CD8-positive, alpha-beta memory T cell (primary cell): ENCODE measurements at places on chromosomes 16 and 17. TPM values are rescaled to one million over a fixed set of nuclear protein-coding genes. Genes with fewer than 3 reads are reported as not detected.

Gene HOXB1
- not detected for total RNA-seq

Gene FBXL16
- total RNA-seq, result 7.6 TPM

GRCh38 chr17:82019690-82020571 lies 2.7 kb downstream of the CENPX start:
- H3K27ac ChIP-seq, result no peak overlapping the region
- no peak overlapping the region for H3K4me3 ChIP-seq
- no peaks in the 10 kb centered on the region for H3K27me3 ChIP-seq
- DNase-seq, result peak; percentile 49

GRCh38 chr16:28033870-28034269 lies 29.6 kb downstream of the GSG1L start:
- no peaks in the 10 kb centered on the region for H3K4me1 ChIP-seq
- no peak overlapping the region for H3K27ac ChIP-seq
- DNase-seq, result no peak
- H3K27me3 ChIP-seq, result no peaks in the 10 kb centered on the region

- no peak overlapping the region for H3K27ac ChIP-seq
- H3K4me1 ChIP-seq, result no peaks in the 10 kb centered on the region
- no peaks in the 10 kb centered on the region for H3K36me3 ChIP-seq
- H3K4me3 ChIP-seq, result no peak overlapping the region
- H3K27me3 ChIP-seq, result peaks cover 7% of the 10 kb centered on the region
These were observed 44.0 kb downstream of the HNF1B start for GRCh38 chr17:37700881-37701280.

DNA sequence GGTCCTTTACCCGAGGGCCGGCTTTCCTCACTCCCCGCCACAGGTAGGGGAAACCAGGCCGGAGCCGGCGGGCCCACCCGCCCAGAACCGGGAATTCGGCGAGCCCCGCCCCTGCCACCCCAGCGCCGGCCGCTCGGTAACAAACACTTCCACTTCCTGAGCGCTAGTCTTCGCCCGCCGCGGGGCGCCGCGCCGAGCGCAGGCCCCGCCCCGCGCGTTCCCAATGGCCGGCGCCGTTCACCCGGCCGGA lies 224 bp upstream of the NHERF1 start:
- H3K4me3 ChIP-seq, result peak overlapping the region; percentile 95
- peak overlapping the region; percentile 76 for H3K27ac ChIP-seq
- DNase-seq, result no peak
- peaks cover 12% of the 10 kb centered on the region for H3K36me3 ChIP-seq
- H3K4me1 ChIP-seq, result peaks cover 72% of the 10 kb centered on the region

DNA sequence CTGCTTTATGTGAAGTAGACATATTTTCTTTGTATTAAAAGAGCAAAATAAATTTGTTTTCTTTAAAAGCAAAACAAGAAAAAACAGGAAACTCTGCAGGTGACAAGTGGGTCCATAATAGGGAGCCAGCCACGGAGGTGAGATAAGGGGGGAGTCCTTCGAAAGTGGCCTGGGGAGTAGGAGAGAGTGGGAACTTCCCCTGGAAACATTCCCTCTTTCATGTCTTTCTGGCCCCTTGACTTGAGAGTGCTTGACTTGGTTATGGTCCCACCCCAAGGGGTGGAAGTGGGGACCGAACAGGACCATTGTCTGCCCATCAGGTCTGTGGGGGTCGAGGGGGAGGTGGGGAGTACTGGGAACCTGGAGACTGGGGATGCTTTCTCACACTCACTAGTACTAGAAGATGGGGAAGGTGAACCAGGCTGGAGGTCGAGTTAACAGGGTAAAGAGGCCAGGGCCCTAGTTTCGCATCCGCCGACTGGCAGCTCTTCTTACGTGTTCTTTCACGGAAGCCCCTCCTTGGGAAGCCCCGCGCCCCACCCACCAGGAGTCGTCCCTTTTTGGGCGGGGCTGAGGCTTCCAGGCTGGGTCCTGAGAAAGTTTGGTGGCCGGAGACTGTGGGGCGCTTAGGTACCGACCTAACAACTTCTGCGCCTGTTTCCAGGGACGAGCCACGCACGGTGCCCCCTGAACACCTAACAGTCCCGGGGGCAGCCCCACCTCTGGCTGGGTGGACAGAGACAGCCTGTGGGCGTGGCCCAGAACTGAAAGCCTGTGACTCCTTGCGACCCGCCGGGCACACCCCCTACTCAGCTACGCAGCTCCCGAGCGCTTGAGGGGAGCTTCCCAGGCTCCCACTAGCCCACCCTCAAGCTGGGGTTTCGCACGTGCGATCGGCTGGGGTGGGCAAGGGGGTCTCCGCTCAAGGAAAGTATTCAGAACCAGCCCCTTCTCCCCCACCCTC lies 790 bp downstream of the TRADD start:
- H3K36me3 ChIP-seq, result no peaks in the 10 kb centered on the region
- DNase-seq, result peak; percentile 78
- H3K27ac ChIP-seq, result peak overlapping the region; percentile 93
- peak overlapping the region; percentile 95 for H3K4me3 ChIP-seq
- H3K4me1 ChIP-seq, result peaks cover 69% of the 10 kb centered on the region
- H3K27me3 ChIP-seq, result peaks cover 21% of the 10 kb centered on the region

GRCh38 chr16:4548124-4548523 lies 8.0 kb upstream of the C16orf96 start:
- no peak overlapping the region for H3K27ac ChIP-seq
- H3K4me1 ChIP-seq, result no peaks in the 10 kb centered on the region
- DNase-seq, result no peak
- H3K27me3 ChIP-seq, result no peaks in the 10 kb centered on the region
- no peaks in the 10 kb centered on the region for H3K36me3 ChIP-seq

DNA sequence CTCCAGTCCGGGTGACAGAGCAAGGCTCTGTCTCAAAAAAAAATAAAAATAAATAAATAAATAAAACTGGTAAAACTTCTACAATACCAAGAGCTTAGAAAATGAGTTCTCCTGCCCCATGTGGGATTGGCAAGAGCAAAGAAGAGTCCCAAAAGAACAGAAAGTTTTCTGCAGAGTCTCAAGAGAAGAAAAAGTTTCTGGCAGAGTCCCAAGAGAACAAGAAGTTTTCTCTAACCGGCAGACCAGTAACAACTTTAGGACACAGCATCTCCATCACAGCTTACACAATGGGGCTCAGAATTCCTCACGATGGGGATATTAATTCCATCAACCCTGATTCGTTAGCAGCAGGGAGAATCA lies 1.1 kb downstream of the SLC39A11 start:
- H3K27ac ChIP-seq, result no peak overlapping the region
- no peak for DNase-seq
- no peaks in the 10 kb centered on the region for H3K27me3 ChIP-seq
- H3K4me3 ChIP-seq, result peak overlapping the region; percentile 71
- peaks cover 15% of the 10 kb centered on the region for H3K4me1 ChIP-seq
- H3K36me3 ChIP-seq, result no peaks in the 10 kb centered on the region
